ENCODE measurements at places on chromosomes 2 and 18.

DNA sequence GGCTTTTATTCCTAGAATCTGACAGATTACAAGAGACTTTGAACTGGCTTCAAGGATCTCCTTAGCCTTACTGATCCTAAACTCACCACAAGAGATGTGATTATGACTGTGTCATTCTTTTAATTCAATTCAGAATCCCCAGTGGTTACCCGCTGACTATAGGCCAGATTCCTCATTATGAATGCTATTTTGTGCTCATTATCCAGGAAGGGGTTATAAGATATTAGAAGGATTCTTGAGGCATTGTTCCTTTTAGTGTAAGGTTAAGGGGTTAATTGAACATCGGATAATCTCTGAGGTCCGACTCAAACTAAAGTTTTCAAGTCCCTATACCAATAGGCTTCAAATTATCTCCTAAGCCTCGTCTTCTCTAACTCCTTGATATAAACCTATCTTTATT is 39.4 kb upstream of the TDRD15 start:
- no peak for DNase-seq

- DNase-seq: no peak
Measured at GRCh38 chr2:230944757-230945372, 19.8 kb upstream of the GPR55 start.

DNA sequence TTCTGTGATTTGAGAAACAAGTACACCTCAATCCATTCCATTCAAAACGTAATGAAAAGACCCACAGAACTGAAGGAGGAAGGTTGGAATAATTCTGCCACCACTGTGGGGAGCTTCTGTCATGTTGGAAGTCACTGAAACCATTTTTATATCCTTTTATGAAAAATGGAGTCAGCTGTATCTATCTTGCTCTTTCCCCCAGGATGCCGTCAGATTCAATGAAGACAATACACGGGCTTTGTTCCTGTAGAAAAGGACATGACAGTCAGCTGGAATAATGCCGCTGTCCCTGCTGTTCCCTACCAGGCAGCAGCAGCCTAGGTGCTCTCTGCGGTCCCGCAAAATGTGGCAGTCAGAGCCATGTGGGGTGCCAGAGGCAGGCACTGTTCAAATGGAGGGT is 52.5 kb upstream of the APCDD1 start:
- no peak for DNase-seq

DNA sequence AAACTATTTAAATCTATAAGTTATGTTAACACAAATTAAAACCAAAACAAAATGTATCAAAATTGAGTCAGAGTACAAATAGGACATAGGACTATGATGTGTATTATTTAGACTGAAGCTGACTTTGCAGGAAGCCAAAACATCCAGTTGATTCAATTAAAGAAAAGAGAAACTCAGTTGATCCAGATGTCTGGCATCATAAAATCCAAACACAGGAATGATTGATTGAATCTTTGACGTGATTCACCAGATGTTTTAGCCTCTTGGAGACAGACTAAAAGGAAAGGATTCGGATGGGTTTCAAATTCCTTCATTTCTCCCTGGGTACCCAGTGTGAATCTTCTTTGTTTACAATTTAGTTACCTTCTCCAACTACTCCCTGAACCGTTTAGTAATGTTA is 272.9 kb downstream of the IRS1 start:
- no peak for DNase-seq

DNA sequence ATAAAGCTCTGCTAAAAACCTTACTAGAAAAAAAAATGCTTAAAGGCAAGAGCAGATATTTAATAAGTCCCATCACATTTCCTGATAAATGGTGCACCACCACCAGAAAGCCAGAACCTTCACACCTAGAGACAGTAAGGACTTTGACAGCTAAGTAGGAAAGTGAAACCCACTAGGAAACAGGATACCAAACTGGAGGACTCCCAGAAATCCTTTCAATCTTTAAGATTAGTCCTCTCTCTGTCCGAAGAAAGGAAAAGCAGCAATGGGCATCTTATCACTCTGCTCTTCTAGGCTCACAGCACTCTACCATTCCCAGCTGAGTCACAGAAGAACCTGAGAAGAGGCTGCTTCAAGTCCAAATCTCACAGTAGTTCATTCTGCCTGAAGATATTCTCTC is 3.7 kb downstream of the DYM start:
- DNase-seq: no peak

- DNase-seq: no peak
Measured at GRCh38 chr2:126921066-126921465, 22.4 kb downstream of the TEX51 start.

DNA sequence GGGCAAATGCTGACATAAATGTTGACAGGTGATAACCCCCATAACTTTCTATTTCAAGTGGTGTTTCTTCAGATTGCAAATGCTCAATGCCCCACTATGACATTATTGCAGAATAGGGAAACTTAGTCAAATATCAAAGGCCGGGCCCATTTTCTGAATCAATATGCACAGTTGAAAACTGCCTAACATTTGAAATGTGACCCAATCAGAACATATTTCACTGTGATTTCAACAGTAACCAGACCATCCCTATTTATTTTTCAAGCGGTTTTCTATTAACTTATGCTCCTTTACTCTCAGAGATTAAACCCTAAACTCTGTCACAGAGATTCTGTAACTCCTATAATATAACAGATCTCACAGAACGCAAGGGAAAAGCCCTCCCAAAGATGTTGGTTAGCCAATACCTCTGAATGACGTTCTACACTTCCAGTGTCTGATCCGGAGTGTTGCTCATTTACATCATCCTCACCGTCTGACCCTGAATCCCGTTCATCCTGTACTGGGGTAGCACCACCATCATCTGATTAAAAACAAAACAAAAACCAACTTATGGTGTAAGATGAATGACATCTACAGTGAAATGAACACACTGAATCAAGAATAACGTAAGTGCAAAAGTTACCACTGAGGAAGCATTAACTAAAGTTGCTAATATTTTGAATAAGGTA is 2.9 kb downstream of the IWS1 start:
- DNase-seq: no peak
